ENCODE measurements at places on chromosomes 7 and 10.

GRCh38 chr10:122142641-122143237 is 128.4 kb upstream of the BTBD16 start:
- no peak for DNase-seq

DNA sequence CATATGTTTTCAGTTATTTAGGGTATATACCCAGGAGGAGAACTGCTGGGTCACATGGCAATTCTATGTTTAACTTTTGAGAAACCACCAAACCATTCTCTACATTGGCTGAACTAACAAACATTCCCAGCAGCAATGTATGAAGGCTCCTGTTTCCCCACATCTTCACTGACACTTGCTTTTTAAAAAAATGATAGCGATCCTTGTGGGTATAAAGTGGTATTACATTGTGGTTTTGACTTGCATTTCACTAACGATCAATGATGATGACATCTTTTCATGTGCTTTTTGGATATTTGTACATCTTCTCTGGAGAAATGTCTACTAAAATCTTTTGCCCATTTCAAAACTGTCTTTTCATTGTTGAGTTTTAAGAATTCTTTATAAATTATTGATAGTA is 51.2 kb upstream of the ANAPC16 start:
- no peak for DNase-seq

- no peak for DNase-seq
These were observed 19.1 kb upstream of the SPOCK2 start for GRCh38 chr10:72107325-72108003.

DNA sequence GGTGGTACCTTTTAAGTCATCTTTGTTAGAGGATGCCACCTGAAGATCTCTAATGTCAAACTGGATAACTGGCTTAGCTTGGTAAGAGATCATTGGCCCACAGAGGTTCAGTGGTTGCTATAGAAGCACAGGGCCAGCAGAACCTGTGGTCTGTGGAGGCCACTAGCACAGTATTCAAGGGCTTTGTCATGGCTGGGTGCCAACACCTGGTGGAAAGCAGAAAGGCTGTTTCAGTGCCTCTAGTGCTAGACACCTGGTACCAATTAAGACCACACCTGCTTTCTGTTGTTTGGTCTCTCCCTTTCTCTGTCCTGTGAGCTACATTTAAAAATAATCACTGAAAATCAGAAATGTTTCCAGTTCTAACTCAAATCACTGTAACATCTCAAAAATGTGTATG is 10.0 kb upstream of the PCGF5 start:
- no peak for DNase-seq

GRCh38 chr7:69431626-69432025 is 166.6 kb upstream of the AUTS2 start:
- no peak for DNase-seq

- no peak for DNase-seq
These were observed 106.4 kb downstream of the COL13A1 start for GRCh38 chr10:69908124-69908523.

GRCh38 chr10:124123156-124123555 is 29.8 kb upstream of the CHST15 start:
- DNase-seq, result no peak

GRCh38 chr7:150948791-150949251 is 29.3 kb downstream of the KCNH2 start:
- DNase-seq, result no peak

DNA sequence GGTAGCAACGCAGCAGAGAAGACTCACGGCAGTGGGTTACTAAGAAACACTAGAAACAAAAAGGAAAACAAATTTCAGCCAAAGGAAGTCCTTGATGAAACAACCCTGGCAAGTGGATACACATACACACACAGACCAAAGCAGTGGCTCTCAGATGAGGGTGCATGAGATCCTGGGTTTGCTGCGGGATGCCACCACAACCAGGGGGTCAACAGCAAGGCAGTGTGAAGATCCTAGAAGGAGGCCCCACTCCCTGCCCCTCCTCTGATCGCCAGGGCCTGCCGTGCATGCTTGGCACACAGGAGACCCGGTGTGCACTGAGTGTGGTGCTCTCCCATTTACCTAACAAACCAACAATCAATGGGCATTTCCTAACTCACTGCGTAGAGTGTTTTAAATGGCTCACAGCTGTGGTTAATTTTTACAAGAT is 252.3 kb upstream of the KLF14 start:
- DNase-seq, result no peak

DNA sequence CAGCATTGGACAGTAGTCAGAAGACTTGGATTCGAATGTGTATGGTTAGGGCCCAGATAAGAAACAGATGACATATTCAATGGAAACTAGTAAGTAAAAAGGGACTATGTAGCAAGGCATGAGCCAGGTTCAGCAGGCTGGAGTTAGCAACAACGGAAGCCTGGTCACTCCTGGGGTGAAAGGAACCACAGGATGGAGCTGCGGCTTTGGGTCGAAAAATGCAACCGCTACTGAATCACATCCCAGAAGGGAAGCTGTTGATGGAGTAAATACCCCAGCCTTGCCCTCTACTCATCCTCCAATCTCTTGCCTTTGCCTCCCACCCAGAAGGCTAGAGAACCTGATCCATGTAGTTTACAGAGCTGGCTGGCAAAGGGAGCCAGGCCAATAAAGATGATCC is 37.5 kb upstream of the EGR2 start:
- no peak for DNase-seq

GRCh38 chr10:46198516-46198915 is 88.3 kb upstream of the ANTXRL start:
- no peak for DNase-seq

DNA sequence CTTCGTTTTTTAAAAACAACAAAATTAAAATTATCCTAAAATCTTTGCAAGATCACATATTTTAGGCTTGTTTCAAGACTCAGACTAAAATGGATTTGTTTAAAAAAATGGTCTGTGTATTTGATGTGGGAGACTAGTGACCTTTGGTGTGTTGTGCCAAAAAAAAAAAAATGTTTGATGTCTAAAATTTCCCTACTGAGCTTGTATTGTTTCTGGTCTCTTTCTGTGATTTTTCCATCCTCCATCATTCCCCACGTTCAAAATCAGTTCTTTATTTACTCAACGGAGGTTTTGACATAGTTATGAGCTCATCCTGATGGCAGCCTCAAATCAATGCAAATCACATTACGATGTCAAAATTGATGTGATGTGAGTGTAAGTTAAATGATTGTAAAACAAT is 326.2 kb downstream of the RNLS start:
- DNase-seq, result no peak

- DNase-seq, result no peak
These were observed 207.2 kb upstream of the SVIL start for GRCh38 chr10:29841724-29842649.

GRCh38 chr7:95843286-95843685 is 70.9 kb downstream of the DYNC1I1 start:
- DNase-seq, result no peak

DNA sequence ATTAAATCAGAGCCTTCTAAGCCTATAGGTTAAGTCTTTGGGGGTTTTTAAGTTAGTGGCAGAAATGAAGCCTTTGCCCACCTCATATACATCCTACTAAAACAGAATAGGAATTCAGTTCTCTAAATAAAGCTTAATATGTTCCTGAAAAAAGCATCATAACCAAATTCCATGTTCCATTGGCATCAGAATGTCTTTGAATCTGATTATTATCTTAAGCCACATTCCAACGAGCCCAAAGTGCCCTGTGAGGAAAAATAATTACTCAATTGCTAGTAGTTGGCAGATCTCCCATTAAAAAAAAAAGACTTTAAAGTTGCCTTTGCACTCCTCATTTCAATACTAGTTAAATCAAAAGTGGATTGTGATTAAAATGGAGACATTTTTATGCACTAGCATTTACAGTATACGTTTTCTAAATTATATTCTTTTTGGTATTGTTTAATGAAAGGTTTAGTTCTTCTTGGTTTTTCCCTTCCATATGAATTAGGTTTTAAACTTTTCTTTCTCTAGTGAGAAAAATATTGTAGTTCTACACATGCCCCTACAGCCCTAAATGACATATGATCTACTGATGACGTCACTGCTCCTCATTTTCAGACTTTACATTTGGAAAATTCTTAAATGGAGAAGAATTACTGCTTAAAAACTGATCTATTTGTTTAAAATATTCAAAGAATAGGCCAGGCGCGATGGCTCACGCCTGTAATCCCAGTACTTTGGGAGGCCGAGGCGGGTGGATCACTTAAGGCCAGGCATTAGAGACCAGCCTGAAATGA is 54.3 kb upstream of the CABCOCO1 start:
- DNase-seq, result no peak

DNA sequence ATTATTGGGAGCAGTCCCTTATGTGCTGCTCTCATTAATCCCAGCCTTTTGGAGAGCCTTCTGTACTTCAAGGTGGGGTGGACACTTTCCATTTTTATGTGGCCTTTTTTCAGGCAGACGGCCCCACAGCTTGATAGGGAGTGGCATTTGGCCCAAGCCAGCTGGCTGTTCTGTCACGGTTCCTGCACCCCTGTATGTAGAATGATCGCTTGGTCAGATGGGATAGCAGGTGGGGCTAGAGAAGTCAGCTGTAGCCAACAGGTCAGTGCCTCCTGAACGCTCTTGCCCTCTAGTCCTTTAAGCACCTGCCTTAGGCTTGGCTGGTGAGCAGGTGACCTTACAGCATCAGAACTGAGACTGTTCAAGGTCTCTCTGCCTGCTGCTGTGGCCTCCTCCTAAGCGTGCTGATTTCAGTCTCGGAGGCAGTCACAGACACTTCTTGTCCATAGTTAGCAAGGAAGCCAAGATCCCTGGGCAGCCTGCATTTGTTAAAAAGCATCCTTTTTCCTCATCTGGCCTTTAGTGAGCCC is 95.3 kb downstream of the LRRC4 start:
- no peak for DNase-seq

GRCh38 chr7:85156661-85157208 is 30.1 kb downstream of the SEMA3D start:
- DNase-seq, result no peak

- DNase-seq, result peak; percentile 30
These were observed 20.3 kb upstream of the SFRP5 start for GRCh38 chr10:97791824-97792721.

DNA sequence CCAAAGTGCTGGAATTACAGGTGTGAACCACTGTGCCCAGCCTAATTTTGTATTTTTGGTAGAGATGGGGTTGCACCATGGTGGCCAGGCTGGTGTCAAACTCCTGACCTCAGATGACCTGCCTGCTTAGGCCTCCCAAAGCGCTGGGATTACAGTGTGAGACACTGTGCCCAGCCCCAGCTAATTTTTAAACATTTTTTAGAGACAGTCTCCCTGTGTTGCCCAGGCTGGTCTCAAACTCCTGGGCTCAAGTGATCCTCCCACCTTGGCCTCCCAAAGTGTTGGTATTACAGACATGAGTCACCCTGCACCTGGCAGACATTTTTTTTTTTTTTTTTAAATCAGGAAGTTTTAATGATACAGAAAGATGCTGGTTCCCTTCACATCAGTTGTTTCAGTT is 15.5 kb downstream of the DENND10 start:
- DNase-seq, result no peak
